ENCODE measurements at places on chromosomes 7 and 10.

- DNase-seq: peak; percentile 60
These were observed 49.7 kb downstream of the DNAJC12 start for GRCh38 chr10:67788028-67788886.

DNA sequence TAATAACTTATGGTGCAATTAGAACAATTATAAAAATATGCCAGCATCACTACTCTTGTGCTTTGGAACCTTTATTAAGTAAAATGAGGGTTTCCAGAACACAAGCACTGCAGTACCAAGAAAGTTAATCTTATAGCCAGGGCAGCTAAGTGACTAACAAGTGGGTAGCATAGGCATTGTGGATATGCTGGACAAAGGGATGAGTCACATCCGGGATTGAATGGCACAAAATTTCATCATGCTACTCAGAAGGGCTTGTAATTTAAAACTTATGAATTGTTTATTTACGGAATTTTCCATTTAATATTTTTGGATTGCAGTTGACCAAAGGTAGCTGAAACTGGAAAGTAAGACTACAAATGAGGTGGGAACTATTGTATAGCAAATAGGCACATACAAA lies 250.6 kb downstream of the C7orf25 start:
- no peak for DNase-seq

GRCh38 chr7:2710286-2710655 lies 22.3 kb downstream of the AMZ1 start:
- DNase-seq: no peak

- DNase-seq: no peak
These were observed 99.9 kb upstream of the IL6 start for GRCh38 chr7:22627136-22627535.

GRCh38 chr10:126016156-126016805 lies 119.9 kb downstream of the FANK1 start:
- no peak for DNase-seq

GRCh38 chr10:91521439-91521838 lies 111.3 kb downstream of the HECTD2 start:
- no peak for DNase-seq

GRCh38 chr7:88432301-88432700 lies 125.6 kb upstream of the STEAP4 start:
- no peak for DNase-seq
